Stimulated activated naive CD4-positive, alpha-beta T cell (primary cell): ENCODE measurements at places on chromosomes 13 and 19.

- peak; percentile 35 for DNase-seq
Measured at GRCh38 chr13:39684531-39685137, 29.2 kb downstream of the COG6 start.

GRCh38 chr19:51181913-51182419, 39.9 kb downstream of the SIGLEC7 start:
- DNase-seq: peak; percentile 11

DNA sequence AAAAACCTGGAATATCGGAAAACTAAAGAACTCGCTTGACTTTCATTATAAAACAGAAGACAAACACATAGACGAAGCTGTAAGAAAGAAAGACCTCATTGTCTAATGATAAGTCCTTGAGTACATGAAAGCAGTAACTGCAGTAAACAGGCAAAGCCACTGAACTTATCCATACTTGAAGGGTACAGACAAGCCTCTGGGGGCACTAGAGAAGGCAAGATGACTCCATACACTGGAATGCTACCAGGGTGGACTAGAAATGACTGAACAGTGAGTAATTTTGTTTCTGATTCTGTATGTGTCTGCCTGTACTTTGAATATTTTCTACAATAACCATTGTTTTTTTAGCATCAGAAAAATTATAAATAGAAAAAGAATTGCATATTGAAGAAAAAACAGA, 507.9 kb downstream of the UQCRFS1 start:
- DNase-seq: no peak

DNA sequence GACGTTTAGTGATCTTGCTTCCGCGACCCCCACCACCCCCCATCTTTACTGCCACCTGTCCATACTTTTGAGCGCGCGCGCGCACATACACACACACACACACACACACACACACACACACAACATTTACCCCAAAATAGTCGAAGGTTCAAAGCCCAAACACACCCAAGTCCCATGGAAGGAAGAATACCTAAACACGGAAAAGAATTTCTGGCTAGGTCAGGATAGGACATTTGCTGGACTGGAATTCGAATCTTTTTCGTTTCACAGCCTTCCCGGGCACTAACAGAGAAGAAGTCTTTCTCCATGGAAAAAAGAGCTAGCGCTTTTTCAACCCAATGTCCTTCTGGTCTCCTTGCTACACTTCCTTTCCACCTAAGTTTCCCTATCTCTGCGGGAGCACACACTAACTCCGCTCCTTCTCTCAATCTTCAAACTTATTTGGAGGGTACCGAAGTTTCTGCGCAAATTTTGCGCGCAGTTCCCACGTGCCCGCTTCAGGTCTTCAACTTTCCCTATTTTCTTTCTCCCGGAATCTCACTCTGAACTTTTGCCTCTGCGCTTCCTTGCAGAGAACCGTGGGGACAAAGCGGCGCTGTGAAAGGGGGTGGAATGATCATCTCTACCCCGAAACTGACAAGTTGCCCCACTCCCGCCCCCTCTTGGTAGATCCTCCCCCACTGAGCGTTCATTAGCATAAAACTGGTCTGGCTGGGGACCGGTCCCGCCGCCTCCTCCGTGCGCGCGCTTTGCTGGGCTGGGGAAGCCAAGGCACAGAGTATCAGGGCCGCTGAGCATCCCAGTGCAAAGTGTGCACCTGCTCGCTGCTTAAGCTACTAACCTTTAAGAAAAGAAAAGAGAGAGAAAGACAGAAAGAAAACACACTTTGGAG, 2.7 kb downstream of the DACH1 start:
- peak; percentile 6 for DNase-seq

- DNase-seq: peak; percentile 35
Measured at GRCh38 chr19:12784871-12785430, 6.3 kb upstream of the JUNB start.

- DNase-seq: no peak
Measured at GRCh38 chr13:37446503-37446902, 152.1 kb downstream of the POSTN start.

DNA sequence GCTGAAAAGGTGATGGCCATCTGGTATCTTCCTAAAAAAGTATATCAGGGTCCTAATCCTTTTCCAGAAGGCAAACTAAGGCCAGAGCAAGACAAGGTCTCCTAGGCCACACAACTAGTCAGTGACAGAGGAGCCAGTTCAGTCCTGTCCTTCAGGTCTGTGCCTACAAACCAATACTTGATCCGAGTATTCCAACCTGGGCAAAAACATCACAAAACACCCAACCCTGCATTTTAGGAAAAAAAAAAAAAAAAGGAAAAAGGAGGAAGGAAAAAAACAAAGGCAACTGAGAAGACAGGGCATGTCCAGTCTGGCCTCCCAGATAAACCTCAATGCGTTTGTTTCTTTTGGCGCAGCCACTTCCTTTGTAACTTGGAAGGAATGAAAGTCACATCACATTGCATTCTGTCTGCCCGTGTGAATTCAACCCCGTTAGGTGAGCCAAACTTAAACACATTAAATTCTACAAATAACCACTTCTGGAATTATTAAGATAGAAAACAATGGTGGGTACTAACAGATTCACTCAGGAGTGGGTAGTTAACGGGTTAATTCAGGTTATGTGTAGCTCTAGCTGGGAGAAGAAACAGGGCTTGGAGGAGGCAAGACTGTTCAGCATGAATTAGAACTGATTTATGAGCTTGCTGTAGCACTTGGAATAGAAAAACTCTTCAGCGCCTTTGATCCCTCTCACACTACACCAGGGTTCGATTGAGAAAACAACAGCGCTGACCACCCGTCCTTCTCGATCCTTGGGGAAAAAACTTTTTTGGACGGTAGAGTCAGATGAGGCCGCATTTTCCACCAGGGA, 43.0 kb upstream of the HNRNPA1L2 start:
- no peak for DNase-seq

DNA sequence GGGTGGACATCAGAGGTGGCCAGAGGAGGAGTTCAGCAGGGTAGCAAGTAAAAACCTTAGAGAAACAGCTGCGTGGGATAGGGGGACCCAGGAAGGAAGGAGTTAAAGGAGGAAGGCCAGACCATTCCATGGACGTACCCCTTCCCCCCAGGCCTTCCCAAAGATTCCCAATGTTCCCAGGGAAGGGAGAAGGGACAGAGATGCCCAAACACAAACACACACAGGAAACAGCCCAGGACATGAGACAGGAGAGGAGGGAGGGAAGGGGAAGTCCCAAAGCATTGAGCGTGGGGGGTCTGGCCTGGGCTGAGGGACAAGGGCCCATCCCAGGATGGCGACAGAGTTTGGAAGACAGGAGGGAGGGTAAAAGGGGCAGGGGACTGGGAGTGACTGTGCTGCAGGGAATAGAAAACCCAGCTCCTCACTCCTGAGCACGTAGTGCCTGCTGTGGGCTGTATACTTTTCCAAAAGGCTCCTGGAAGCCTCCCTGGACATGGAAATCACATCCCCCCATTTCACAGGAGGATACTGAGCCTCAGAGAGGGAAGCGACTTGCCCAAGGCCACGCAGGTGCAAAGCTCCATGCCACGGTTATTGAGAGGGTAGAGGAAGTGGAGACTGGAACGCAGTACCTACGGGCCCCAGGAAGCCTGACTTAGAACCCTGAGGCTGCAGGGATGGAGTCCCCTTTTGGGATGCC, 1.1 kb downstream of the SYDE1 start:
- no peak for DNase-seq

GRCh38 chr19:20640023-20640422, 21.3 kb downstream of the ZNF626 start:
- DNase-seq: no peak

GRCh38 chr13:52105841-52106240, 23.0 kb downstream of the NEK5 start:
- no peak for DNase-seq

DNA sequence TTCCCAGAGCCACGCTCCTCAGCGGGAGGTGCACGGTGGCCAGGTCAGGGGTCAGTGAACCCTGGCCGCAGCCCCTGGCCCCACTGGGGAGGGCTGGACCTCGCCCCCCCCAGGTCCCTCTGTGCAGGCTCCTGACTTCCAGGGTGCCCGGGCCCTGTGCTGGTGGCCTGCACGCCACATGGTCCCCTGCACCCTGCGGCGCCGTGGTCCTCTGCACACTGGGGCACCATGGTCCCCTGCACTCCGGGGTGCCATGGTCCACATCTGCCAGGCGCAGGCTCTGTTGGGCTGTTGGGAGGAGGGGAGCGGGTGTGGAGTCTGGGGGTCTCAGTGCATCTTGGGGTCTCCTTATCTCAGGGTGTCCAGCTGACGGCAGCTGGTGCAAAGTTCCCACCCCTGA, 23.3 kb upstream of the TMEM255B start:
- no peak for DNase-seq

GRCh38 chr13:33869005-33869404, 51.1 kb downstream of the RFC3 start:
- no peak for DNase-seq

DNA sequence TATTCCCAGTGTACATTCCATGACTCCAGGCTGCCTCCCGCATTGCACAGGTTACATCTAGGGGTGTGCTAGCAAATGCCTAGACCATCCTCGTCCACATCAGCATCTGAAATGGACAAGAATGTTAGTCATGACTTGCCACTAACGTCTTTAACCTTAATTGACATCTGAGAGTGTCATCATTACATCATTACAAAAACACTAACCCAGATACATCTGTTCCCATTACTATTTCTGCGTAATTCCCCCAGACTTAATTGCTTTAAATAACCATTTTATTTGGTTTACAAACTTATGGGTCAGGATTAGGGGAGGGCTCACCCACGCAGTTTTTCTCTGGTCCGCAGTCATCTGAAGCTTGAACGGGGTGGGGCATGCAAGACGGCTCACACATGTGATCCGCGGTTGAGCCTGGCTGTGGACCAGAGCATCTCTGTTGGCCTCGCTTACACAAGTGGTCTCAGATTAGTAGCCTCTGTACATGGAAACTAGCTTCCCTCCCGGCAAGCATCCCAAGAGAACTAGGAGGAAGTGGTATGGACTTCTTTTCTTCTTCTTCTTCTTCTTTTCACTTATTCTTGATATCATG, 15.9 kb downstream of the KL start:
- DNase-seq: no peak

GRCh38 chr13:73465617-73465971, 406.8 kb downstream of the KLF5 start:
- no peak for DNase-seq

DNA sequence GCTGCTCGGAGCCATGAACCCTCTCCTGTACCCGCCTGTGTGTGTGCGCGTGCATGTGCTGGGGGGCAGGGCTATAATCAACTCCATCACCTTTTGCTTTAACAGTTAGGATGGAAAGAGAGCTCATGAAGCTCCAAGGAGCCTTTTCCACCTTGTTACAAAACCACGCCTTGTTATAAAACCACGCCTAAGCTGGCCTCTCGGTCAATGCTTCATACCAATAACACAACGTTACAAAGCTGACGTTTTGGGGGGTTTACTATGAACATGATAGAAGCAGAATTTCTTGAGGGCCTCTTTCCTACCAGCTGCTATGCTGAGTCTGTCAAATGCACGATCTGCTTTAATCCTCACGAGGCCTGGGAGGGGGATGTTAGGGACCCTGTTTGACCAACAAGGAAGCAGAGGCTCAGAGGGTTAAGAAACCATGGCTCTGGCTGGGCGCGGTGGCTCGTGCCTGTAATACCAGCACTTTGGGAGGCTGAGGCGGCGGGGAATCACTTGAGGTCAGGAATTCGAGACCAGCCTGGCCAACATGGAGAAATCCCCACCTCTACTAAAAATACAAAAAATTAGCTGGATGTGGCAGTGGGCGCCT, 11.9 kb downstream of the CAPS start:
- DNase-seq: no peak

DNA sequence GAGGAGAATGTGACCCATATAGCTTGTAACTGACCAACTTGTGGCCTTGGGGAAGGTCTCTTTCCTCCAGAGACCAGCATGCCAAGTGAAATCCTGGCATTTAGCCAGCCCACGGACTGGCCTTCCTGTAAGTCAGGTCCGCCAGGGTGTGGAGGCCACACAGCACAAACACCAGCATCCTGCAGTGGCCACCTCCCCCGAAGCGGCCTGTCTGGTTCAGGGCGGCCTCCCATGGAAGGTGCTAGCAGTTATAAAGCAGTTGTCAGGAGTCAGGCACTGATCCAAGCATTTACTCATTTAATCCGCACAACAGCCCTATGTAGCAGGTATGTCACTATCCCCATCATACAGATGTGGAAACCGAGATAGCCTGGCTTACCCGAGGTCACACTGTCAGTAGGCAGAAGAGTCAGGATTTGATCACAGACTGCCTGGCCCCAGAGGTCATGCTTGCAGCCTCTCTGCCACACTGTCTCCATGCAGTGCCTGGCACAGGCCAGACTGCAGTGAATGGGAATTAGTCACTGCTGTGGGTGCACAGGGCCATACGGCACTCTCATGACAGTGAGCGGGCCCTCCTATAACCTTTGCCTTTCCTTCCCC, 36.7 kb downstream of the CAPN12 start:
- no peak for DNase-seq
